Vagina (tissue), 2 donors: ENCODE measurements at places on chromosomes 13 and 19.

- DNase-seq, result no peak
Measured at GRCh38 chr13:50617134-50617721, 226.3 kb downstream of the DLEU7 start.

GRCh38 chr19:46487802-46488445 lies 7.7 kb downstream of the PNMA8B start:
- no peak for DNase-seq

GRCh38 chr13:107712145-107712860 lies 503.0 kb downstream of the LIG4 start:
- DNase-seq, result no peak

GRCh38 chr19:35051796-35052195 lies 10.3 kb downstream of the HPN start:
- DNase-seq, result no peak

- DNase-seq, result no peak
Measured at GRCh38 chr13:86541461-86541860, 742.2 kb upstream of the SLITRK6 start.

- no peak for DNase-seq
Measured at GRCh38 chr19:281156-281853, 9.9 kb downstream of the PLPP2 start.

GRCh38 chr13:28707629-28708427 lies 10.9 kb downstream of the SLC46A3 start:
- DNase-seq, result no peak

- no peak for DNase-seq
Measured at GRCh38 chr13:98297051-98297450, 120.0 kb upstream of the RNF113B start.

- no peak for DNase-seq
Measured at GRCh38 chr19:57850553-57851017, 926 bp downstream of the ZNF587 start.

DNA sequence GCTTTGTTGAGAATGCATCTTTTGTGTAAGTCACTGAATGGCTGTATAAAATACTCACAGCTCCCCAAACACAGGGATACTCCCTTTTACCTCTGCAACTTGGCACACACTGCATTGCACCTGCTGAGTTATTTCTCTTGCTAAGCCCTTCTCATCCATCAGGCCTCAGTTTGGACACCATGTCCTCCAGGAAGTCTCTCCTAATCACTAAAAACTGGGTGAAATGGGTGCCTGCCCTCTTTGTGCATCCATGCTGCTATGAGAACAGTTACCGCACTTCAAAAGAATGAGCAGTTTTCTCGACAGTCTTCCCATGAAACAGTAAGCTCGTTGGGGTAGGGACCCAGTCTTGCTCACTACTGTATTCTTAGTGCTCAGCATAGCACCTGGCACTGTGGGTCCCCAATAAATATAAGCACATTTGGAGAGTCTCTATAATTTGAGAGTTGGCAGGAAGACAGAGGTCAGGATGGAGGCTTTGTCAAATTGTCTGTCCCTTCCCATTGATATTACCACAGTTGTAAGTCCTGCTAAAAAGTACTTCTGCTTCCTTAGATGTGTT lies 4.6 kb upstream of the SLC25A30 start:
- no peak for DNase-seq

DNA sequence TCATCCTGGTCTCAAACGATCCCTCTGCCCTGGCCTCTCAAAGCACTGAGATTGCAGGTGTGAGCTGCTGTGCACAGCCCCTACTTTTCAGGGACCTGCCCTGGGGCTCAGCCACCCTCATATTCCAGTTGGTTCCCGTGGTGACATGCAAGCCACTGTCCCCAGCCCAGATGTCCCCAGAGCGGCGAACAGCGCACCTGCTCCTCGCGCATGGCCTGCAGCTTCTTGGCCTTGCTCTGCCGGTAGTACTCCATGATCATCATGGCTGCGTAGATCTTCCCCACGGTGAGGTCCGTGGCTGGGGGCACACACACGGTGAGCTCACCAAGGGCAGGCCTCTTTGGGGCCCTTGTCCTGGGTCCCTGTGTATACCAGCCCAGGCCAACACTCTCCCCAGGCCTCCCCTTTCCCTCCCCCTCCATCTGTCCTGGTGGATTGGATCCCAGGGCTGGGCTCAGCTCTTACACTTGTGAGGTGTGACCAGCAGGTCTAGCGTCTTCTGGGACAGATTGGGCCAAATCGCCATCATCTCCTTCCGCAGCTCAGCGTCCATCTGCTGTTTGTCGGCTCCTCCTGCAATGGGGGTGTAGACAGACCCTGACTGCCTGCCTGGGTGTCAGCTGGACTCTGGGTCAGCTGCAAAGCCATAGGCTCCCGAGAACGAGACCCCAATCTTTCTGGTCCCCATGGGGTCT lies 64.0 kb downstream of the IER2 start:
- no peak for DNase-seq

DNA sequence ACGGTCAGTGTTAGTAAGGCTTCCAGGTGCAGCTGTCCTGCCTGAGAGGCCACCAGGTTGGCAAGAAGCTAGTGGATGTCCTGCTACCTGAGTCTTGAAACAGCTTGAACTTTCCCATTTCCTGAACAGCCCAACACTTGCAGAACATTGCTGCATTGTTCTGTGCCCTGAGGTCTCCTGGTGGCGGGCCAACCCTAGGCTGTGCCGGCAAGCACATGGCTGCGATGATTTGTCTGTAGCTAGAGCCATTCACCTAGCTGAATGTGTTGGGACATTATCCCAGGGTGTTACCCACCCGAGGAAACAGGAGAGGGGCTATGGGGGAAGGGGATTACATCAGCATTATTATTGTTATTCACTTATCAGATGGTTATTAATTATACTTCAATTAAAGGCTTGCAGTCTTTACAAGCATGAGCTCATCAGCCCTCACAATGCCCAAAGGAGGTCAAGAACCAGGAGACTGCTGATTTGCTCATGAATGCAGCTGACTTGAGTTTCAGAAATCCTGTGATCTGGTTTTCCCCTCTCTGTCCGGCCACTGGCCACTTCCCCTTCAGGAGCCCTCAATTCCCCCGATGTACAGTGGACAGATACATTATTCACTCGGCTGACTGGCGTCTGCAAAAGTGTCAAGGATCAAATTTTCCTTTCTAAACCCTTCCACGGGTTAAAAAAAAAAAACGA lies 187.6 kb upstream of the TSC22D1 start:
- no peak for DNase-seq

DNA sequence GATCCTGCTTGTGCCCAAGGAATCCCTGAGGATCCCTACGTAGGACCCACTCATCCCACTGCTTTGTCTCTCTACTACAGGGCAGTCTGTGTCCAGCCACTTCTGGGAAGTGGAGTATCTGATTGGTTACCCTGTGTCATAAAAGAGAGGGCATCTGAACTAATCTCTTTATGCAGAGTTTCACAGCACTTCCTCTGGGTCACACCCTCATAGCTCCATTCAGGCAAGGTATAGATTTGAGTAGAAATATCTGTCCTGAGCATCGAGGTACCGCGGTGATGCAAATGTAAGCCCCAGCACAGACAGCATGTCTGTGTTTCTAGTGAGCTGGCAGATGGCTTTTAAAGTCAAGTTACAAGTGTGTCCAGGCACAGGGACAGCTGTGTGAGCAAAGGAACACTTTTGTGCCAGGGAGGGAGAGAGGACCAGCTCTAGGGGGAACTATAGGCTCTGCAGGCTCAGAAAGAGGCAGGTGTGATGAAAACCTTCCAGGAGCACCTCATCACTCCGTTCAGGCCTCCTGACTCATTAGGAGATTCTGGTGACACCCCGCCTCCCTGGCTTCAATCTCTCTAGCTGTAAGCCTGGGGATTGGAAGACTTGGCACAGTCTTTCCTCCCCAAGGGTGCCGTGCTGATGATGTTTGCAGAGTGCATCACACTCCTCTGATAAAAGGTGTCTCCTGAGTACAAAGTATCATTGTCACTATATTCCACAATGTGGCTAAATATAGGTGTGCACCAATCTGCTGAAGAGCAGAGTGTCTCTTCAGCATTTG lies 84.3 kb upstream of the UBL3 start:
- no peak for DNase-seq

DNA sequence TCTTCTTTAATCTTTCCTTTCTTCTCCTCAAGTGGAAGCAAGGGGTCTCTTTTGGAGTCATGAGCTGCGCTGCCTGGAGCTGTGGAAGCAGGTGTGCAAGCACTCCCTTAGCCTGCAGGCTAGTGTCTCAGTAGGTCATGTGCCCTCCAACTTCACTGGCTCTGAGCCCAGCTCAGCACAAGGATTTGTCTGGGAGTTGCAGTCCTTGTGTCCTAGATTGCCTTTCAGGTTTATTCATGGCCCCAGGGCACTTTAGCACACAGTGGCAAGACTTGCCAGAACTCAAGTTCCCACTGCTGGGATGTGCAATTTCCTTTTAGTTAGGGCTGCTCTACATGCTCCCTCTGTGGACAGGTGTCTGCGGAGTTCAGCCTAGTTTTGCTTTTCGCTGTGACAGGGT lies 211.7 kb downstream of the LIG4 start:
- DNase-seq, result no peak

DNA sequence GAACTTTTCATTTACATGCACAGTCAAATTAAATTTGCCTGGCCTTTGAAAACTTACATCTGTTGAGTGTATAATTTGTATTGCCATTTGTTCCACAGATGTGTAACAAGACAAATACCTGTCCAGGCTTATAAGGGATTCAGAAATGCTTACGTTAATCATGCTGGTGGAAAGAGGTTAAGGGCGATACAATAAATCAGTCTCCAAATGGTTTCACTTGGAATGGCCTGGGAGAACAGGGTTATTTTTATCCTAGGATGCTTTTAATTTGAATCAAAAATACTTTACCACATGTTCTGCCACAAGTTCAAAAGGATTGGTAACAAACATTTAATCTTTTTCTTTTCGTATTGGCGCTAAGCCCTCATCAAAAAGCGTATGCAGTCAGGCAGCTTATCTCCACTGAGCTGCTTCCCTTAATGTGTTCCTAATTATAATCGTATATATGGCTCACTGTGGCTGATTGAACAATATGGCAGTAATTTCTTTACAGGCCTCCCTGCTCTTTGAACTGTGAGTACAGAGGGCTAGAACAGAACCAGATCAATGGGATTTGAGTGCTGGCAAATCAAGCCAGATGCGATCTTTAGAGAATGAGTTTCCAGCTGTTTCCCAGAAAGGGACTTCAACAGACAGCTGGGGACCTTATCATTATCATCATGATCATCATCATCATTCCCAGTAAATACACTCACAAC lies 425.7 kb downstream of the SPRY2 start:
- no peak for DNase-seq

DNA sequence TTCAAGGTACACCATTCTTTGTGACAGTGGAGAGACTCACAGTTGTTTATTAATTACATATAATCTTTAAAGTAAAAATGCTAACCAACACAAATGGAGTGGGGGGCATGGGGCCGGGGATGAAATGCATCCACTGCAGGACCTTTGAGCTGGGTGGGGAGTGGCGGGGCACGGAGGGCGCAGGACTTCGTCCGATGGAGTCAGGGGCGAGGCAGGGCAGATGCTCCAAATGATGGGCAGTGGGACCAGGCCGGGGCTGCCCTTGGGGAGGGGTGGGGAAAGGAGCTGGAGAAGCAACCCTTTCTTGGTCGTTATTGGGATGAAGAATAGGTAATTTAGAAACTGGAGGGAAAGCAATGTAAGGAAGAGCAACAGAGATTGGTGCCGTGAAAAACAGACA lies 220.0 kb downstream of the TEX29 start:
- no peak for DNase-seq

DNA sequence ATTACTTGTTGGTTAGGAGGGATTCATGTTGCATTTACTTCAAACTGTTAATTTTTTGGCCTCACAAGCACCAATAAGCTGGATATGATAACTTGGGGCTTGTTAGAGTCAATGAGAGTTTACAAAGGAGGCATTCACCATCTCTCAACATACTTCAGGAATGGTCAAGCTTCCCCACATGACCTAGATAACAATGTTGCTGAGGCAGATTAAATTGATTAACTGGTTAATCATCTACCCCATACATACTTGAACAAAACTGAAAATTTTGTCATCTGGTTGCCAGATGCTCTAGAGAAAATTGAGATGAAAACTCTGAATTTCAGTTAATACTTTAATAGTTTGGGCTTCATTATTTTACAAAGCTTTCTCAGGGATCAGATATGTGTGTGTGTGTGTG lies 43.0 kb upstream of the UBL3 start:
- DNase-seq, result no peak

GRCh38 chr13:28181413-28181812 lies 43.1 kb downstream of the PAN3 start:
- DNase-seq, result no peak

DNA sequence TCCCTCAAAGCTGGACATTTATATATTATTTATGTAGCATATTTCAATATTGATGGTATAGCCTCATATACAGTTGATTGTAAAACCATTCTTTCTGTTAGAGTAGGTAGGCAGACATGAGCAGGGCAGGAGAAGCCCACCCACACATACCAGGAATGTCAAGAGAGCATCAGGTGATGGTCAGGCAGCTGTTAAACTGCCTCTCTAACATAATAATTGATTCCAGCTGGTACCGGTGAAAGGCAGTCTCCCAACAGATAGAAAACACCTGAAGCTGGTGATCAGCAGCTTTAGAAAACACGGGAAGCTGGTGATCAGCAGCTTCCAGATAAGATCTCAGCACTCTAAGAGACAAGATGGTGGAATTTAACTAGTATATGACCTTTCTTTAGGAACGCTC lies 132.9 kb downstream of the SLITRK6 start:
- no peak for DNase-seq

- no peak for DNase-seq
Measured at GRCh38 chr13:79723519-79724024, 242.6 kb downstream of the NDFIP2 start.

DNA sequence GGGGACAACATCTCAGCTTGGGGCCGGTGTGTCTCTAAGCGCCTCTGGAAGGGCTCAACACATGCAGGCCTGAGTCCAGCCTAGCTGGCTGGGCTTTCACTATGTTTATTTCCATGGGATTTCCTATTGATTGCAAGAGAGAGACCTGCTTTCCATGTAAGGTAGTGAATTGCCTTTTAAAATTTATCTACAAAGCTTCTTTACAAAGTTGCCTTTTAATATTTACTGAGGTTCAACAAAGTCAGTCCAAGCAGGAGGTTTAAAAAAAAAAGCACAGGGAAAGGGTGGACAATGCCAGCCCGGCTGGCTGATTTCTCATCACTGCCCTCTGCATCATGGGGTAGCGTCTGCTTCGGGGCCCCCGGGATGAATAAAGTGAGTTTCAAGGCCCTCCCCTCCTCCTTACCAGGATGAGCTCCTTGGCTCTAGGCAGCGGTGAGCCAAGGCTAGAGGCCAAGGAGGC lies 15.8 kb downstream of the TLE2 start:
- DNase-seq, result no peak

DNA sequence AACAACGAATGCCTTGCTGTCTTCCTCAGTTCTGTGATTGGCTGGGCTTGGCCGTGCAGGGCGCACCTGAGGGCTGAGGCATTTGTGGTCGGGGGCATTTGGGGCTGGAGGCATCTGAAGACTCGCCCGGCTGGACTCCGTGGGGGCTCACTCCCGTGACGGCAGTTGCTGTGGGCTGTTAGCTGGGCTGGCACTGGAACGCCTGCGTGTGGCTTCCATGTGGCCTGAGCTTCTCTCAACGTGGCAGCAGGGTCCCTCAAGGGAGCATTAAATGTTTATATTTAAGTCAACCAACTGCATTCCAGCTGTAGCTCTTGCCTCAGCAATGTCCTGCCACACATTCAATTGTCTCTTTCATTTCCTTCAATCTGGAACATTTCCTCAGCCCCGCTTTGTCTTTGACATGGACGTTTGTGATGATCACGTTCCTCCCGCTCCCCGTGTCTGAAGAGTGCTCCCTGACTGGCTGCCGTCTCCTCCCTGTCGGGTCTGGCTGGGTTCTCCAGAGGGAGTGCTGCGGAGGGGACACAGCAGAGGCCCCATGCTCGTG lies 21.0 kb downstream of the CCDC8 start:
- no peak for DNase-seq

GRCh38 chr19:12778017-12778904 lies 2.9 kb upstream of the HOOK2 start:
- DNase-seq, result no peak
